Activated CD4-positive, alpha-beta T cell treated with anti-CD3 and anti-CD28 coated beads, Interleukin-2, amount 10 ng/mL, durations not matched to agents 24 days and 14 days (primary cell): ENCODE measurements at places on chromosomes 1 and 21. TPM values are rescaled to one million over a fixed set of nuclear protein-coding genes. Genes with fewer than 3 reads are reported as not detected.
A peak's percentile ranks its signal among the peaks of the same experiment; 100 is the strongest.

GRCh38 chr1:79587229-79587628, 580.7 kb upstream of the ADGRL4 start:
- no peaks in the 10 kb centered on the region for H3K27me3 ChIP-seq
- no peak for DNase-seq
- no peak overlapping the region for H3K4me3 ChIP-seq
- H3K27ac ChIP-seq: no peak overlapping the region
- no peaks in the 10 kb centered on the region for H3K4me1 ChIP-seq
- no peaks in the 10 kb centered on the region for H3K36me3 ChIP-seq

LCE5A gene
- total RNA-seq: not detected in 2 replicates

DNA sequence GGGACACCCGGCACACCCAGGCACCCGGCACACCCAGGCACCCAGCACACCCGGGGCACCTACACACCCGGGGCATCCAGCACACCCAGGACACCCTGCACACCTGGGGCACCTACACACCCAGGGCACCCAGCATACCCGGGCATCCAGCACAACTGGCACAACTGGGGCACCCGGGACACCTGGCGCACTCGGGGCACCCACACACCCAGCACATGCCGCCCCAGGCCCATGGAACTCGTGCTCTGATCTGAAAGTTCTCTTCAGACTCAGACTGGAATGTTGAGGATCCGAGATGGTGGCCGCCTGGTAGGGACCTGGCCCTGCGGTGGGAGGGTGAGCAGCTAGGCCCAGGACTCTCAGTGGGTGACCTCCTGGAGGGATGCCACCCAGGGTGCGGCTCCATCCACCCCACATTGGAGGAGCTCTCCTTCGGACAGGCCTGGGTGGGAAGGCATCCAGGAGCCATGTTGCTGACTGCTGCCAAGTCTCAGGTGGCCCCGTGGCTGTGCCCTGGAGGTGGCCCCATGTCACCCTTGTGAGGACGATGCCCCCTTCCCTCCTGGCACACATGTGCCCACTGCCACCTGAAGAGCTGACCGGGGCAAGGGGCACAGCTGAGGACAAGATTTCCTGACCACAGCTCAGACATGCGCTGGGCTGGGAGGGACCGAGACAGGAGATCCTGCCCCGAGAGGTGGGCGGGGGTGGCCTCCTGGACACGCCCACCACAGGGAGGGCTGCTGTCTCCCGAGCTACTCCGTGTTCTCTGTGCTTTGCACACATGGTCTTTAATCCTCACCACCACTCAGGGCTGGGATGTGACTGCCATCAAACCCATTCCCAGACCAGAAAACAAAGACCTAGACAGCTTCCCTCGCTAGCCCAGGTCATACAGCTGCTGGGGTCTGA, 37.0 kb downstream of the UBE2G2 start:
- no peak overlapping the region for H3K4me3 ChIP-seq
- no peak overlapping the region for H3K27ac ChIP-seq
- H3K27me3 ChIP-seq: no peaks in the 10 kb centered on the region
- H3K36me3 ChIP-seq: peaks cover 9% of the 10 kb centered on the region

GRCh38 chr1:114126261-114127095, 27.2 kb downstream of the SYT6 start:
- peaks cover 5% of the 10 kb centered on the region for H3K4me1 ChIP-seq
- no peak overlapping the region for H3K4me3 ChIP-seq

GRCh38 chr1:12184008-12184681, 17.4 kb downstream of the TNFRSF1B start:
- no peaks in the 10 kb centered on the region for H3K27me3 ChIP-seq
- DNase-seq: no peak
- H3K27ac ChIP-seq: peak overlapping the region; percentile 65
- H3K4me1 ChIP-seq: peaks cover 46% of the 10 kb centered on the region
- no peak overlapping the region for H3K4me3 ChIP-seq
- peaks cover 41% of the 10 kb centered on the region for H3K36me3 ChIP-seq

DNA sequence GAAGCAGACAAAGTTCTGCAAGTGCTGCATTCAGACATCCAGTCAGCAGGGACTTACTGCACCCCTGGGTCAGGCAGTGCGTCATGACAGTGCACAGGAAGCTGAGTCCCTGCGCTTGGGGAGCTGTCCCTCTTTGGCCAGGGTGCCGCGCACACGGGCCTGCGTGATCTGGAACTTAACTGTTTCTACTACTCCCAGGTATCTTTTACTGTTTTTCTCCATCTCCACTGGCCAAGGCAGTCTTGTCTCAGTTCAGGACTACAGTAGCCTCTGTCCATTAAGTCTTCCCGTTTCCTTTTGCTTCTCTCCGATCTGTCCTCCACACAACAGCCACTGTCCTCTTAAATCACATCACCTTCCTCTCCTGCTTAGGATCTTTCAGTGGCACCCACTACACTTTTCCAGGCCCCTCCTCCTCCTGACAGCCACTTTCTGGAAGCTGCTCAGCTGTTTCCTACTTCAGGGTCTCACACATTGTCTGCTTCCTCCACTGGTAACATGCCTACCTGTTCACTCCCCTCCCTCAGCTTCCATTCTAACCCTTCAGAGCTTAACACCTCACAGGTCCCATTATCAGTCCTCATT, 15.9 kb downstream of the ERRFI1 start:
- H3K27ac ChIP-seq: no peak overlapping the region
- no peaks in the 10 kb centered on the region for H3K27me3 ChIP-seq
- no peak for DNase-seq

DNA sequence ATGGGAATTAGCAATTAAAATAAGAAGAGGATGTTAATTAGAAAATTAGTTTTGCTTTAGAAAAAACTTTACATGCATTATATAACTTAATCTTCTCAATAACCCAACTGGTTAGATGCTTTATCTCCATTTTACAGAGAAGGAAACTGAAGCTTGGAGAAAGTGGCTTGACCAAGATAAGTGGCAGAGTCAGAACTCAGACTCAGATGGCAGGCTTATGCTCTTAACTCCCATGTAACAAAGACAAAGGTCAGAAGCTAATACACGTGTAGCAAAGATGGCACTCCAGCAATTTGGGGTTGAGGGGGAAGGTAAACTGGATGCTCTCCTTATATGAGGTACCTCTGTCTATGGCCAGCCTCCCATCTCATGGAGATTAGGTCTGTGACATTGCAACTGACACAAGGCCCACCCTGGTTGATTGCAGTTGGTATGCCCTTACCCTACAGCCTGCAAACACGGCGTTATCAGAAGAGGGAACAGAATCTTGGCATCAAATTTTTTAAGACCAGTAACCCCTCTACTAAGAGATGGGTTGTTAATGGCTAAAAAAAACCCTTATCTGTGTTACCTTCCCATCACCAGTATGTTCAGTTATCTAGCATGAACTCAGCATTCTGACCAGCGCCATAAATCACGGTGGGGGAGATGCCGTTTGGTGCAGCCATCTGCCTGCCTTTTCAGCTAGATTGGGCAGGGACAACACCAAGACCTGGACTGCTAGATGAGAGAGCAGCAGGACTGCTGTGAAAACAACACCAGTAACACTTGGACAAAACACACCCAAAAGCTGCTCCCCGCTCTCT, 97.0 kb downstream of the UBR4 start:
- no peak overlapping the region for H3K27ac ChIP-seq
- no peaks in the 10 kb centered on the region for H3K4me1 ChIP-seq
- no peak for DNase-seq
- H3K36me3 ChIP-seq: peaks cover 83% of the 10 kb centered on the region
- no peak overlapping the region for H3K4me3 ChIP-seq

- peaks cover 41% of the 10 kb centered on the region for H3K4me1 ChIP-seq
- H3K27ac ChIP-seq: peak overlapping the region; percentile 88
- no peaks in the 10 kb centered on the region for H3K27me3 ChIP-seq
- peak overlapping the region; percentile 53 for H3K4me3 ChIP-seq
- DNase-seq: no peak
- H3K36me3 ChIP-seq: peaks cover 7% of the 10 kb centered on the region
These were observed 293.3 kb upstream of the RUNX1 start for GRCh38 chr21:35342440-35342839.

DNA sequence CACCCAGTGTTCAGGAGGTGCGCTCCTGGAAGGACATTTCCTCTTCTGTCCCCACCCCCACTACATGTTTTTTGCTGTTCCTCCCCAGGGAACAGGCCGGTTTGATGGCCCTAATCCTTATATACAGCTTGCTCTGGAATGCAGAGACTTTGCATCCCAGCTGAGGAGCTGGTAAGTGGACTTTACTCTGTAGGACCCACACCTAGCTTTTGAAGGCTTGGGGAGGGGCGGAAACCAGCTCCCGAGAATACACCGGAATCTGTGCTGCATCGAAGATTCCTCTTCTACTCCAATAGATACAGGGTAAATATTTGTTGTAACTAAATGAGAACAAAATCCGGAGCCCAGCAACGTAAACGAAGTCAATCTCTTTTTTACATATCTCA, 1.2 kb upstream of the CGN start:
- peak overlapping the region; percentile 82 for H3K4me3 ChIP-seq
- no peak for DNase-seq
- H3K36me3 ChIP-seq: no peaks in the 10 kb centered on the region
- peaks cover 25% of the 10 kb centered on the region for H3K4me1 ChIP-seq
- peaks cover 37% of the 10 kb centered on the region for H3K27me3 ChIP-seq

- peak; percentile 88 for DNase-seq
- peaks cover 16% of the 10 kb centered on the region for H3K36me3 ChIP-seq
- H3K4me1 ChIP-seq: peaks cover 2% of the 10 kb centered on the region
These were observed 26.9 kb upstream of the LRRC3 start for GRCh38 chr21:44428281-44428960.

DNA sequence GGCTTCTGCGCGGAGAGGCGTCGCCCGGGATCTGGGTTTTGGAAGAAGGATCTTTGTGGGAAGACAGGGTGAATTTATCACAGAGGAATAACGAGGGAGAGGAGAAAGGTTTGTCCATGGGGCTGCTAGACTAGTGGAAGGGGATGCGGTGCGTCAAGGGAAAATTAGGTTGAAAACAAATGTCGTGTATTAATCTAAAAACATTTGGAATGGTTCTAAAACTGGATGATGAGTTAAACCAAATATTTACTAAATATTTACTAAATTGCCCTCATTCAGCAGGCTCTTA, 647 bp downstream of the RO60 start:
- peaks cover 49% of the 10 kb centered on the region for H3K4me1 ChIP-seq
- H3K4me3 ChIP-seq: peak overlapping the region; percentile 98
- no peak for DNase-seq
- peak overlapping the region; percentile 99 for H3K27ac ChIP-seq
- H3K27me3 ChIP-seq: no peaks in the 10 kb centered on the region
- peaks cover 37% of the 10 kb centered on the region for H3K36me3 ChIP-seq

GRCh38 chr1:226510453-226510852, 38.1 kb upstream of the STUM start:
- no peaks in the 10 kb centered on the region for H3K36me3 ChIP-seq
- H3K27me3 ChIP-seq: peaks cover 20% of the 10 kb centered on the region
- no peak overlapping the region for H3K27ac ChIP-seq
- no peak for DNase-seq
- H3K4me3 ChIP-seq: no peak overlapping the region
- H3K4me1 ChIP-seq: no peaks in the 10 kb centered on the region

DNA sequence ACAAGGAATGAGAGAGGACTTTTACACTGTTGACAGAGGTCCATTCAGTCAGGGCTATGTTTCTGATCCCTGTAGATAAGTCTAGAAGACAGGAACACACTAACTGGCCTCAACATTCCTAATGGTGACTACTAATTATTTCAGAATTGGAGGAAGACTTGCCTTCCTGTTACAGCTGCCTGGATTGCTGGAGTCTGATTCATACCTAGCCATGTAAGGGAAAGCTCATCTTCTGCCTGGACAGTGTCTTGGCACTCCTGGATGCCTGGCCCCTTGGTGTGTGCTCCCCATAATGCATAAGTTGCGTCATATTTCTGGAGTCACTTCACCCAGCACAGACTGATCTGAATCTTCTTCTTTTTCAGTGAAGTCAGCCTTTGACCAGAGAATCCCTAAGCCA, 326.0 kb upstream of the RUNX1 start:
- no peak for DNase-seq
- no peaks in the 10 kb centered on the region for H3K4me1 ChIP-seq
- H3K36me3 ChIP-seq: no peaks in the 10 kb centered on the region

DNA sequence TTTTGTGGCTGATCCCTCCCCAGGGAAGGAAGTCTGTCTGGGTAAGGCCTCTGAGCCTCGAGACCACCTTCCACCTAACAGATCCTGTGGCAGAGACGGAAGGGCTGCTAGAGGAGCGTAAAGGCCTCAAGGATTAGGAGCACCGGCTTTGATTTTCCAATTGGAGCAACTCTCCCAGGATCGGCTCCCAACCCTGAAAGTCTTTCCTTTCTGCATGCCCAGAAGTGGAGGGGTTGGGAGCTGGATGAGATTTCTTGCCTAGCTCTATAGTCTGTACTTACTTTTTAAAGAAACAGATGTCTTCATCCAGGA, 41.4 kb downstream of the ELK4 start:
- H3K4me1 ChIP-seq: peaks cover 35% of the 10 kb centered on the region
- H3K27me3 ChIP-seq: no peaks in the 10 kb centered on the region
- H3K4me3 ChIP-seq: no peak overlapping the region
- no peak for DNase-seq
- H3K27ac ChIP-seq: no peak overlapping the region

DNA sequence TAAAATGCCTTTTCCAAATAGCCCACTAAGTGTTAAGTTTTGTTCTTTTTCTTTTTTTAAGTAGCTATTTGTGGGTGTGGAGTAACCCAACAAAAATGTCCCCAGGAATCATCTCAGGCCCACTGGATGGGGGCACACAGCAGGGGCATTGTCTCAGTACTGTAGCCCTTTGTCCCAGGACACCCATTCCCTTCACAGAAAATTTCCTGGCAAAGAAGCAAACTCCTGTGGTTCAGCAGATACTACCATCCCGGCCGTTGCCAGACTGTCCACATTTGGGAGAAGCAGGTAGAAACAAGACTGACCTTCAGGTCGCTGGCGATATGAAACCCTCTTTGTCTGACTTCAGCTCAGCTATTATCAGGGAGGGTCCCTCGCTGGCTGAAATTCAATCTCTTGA, 23.7 kb upstream of the SRRM1 start:
- H3K4me1 ChIP-seq: no peaks in the 10 kb centered on the region
- peaks cover 51% of the 10 kb centered on the region for H3K27me3 ChIP-seq

DNA sequence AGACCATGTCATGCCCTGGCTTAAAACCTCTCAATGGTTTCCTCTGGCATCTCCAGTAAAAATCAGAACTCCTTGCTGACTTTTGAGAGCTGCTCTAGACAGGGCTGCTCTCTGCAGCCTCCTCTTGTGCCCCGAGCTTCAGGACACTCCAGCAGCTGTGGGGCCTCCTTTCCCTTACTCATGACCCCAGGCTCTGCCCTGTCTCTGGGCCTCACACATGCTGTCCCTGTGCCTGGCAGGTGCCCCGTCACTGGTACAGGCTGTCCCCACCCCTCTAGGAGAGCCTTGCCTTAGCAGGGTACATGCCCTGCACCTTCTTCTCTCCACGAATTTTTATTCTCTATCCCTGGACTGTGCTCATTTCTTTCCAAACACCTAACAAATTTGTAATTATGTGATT, 43.2 kb downstream of the HIVEP3 start:
- H3K4me1 ChIP-seq: peaks cover 36% of the 10 kb centered on the region
- DNase-seq: no peak
- H3K36me3 ChIP-seq: no peaks in the 10 kb centered on the region
- H3K4me3 ChIP-seq: no peak overlapping the region
- no peaks in the 10 kb centered on the region for H3K27me3 ChIP-seq
